ENCODE measurements at places on chromosomes 7 and 10.

- no peak for DNase-seq
These were observed 51.9 kb downstream of the IKZF1 start for GRCh38 chr7:50356212-50356944.

- no peak for DNase-seq
These were observed 22.0 kb upstream of the GHRHR start for GRCh38 chr7:30941582-30942323.

GRCh38 chr7:132526111-132526740 lies 50.0 kb downstream of the PLXNA4 start:
- peak; percentile 60 for DNase-seq

GRCh38 chr10:35639021-35639727 lies 2.9 kb downstream of the FZD8 start:
- peak; percentile 32 for DNase-seq

DNA sequence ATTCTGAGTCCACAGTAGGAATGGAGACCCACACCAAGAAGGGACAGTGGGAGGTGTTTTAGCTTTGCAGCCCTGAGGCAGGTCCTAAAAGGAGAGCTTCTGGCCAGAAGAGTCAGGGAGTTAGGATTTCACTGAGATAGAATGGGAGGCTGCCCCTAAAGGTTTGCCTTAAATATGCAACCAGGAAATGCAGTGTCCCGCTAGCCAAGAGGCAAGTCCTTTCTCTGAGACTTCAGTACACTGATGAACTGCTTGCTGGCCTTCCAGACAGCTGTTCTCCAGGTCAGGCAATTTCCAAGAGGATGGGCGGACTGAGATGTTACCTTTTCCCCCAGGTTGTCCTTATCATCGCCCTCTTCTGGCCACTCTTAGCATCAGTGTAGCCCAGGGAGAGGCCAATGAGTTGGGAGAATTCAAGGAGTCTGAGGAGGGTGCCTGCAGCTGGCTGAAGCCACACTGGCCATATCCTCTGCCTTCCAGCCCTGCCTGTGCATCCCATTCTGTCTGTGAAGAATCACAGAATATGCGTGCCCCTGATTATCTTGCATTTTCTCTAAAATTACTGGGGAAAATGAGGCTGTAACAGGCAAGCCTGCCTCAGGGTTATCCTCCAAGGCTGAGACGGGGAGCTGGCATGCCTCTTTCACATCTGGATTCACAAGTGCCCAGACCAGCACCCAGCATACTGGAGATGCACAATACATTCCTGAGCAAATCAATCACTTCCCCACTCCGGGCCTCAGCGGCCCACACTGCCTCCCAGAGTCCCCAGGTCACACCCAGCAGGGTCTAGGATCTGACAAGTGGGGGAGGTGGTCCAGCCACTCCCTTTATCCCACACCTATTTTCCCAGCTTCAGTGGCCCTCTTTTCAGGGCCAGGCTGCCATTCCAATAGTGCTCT lies 2.4 kb downstream of the TLL2 start:
- peak; percentile 57 for DNase-seq

DNA sequence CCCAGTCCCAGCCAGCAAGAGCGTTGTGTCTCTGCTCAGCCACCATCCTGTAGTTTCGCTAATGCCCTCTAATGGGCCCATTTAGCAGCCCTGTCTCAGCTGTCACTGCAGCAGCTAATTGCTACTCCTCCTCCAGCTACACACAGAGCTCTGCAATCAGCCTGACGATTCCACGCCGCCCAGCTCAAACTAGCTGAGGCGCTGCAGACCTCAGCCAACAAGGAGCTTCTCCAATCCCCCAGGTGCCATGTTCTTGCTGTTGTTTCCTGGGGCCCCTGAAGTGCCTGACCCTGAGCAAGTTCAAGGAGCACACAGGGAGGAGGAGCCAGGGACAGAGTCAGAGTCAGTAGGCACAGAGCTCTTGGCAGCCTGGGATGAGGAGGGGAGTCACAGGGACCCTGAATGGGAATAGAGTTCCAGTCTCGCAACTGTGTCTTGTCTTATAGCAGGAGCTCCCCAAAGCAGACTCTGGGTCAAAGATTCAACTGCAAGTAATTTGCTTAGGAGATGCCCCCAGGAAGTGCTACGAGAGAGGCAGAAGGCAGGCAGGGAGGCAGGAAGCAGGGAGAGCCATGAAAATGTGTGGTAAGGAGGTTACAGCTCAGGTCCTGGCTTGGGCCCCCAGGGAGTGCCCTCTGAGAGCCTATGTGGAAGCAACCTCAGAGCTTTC lies 135.8 kb upstream of the UNC5B start:
- DNase-seq: peak; percentile 59

DNA sequence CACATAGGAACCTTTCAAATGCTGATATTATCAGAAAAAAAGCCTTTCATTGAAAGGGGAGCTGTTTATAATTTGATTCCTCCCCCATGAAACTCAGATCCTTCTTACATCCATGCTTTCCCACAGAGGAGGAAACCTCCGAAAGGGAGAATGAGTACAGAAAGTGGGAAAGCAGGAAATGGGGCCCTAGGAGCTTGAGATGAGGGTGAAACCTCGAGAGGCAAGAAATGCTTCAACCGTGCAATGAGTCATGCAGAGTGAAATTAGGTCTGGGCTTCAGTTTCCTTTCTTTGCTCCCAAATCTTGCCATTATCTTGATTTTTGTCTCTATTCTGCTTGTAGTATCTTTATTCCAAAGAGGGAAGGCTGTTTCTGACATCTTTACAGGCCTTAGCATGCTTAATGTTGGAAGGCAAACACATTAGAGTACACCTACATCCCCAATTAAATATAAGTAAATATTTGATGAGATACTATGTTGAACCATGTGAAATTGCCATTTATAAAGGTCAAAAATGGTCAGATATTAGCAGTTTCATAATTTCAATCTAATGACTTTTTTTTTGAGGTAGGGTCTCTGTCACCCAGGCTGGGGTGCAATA lies 79.1 kb downstream of the NAMPT start:
- no peak for DNase-seq

GRCh38 chr7:98727146-98727709 lies 110.1 kb downstream of the NPTX2 start:
- no peak for DNase-seq
